CD4-positive, alpha-beta T cell treated with Interleukin-17A for 4 hours (primary cell): ENCODE measurements at places on chromosomes 1 and 21.
A peak's percentile ranks its signal among the peaks of the same experiment; 100 is the strongest.

DNA sequence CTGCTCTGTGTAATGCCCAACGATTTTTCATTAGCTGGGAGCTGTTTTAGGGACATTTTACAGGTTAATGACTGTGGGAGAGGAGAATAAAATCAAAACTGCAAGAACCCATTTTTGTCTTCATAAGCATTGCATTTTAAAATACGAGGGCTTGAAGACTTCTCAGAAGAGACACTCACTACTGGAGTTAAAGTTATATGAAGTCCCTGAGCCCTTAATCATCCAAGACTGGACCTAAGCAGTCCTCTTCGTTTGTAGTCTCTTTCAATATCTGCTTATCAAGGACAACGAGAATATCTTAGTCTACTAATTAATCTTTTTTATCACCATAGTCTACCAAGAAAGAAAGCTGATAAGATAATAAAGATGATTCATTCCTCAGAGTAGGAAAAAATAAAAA is 176.9 kb upstream of the SGIP1 start:
- no peak for DNase-seq

GRCh38 chr1:60153961-60154360 is 80.4 kb upstream of the C1orf87 start:
- DNase-seq, result no peak

- DNase-seq, result no peak
Measured at GRCh38 chr1:94801919-94802546, 18.1 kb upstream of the SLC44A3 start.

- DNase-seq, result no peak
Measured at GRCh38 chr1:238777551-238777950, 608.8 kb upstream of the CHRM3 start.

- no peak for DNase-seq
Measured at GRCh38 chr1:195306281-195306680, 1302.0 kb downstream of the KCNT2 start.

DNA sequence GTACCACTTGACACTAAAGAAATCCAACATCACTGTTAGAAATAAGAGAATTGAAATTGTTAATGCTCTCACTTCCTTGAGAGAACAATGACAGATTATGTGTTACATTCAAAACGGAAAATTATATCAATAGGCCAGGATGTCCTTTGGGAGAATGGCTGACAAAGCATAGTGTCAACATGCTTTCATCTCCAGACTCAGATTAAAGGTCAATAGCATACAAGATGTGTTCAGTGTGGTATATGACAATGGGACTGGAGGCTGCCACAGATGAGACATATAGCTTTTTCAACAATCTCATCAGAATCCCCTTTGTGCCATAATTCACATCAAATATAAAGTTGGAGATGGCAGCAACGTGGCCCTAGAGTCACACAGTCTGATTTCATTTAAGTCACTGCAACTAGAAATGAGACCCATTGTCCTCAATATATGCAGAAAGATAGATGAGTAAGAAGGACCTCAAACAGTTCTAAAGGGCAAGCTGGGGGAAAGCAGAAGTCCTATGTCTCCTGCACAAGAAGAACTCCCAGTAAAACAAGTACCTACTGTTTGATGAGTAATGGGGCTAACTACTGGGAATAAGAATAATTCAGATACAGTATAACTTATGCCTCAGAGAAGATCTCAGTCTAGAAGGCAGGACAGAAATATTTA is 327.9 kb downstream of the TTLL7 start:
- no peak for DNase-seq

DNA sequence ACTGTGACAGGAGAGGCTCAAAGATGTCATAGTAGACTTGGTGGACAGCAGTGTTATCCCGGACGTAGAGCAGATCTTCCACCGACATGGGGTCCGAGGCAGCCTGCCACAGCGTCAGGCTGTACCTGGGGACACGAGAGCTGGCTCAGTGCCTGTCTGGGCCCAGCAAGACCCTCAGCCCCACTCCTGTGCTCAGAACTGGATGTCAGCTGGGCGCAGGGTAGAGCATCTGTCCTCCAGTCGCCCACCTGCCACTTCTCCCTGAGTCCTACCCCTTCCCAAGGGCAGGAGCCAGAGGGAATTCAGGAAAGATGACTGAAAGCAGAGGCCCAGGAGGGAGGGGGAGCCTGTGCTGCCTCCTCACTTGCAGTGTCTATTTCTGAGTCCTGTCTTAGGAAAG is 11.7 kb downstream of the FAM151A start:
- DNase-seq, result no peak

DNA sequence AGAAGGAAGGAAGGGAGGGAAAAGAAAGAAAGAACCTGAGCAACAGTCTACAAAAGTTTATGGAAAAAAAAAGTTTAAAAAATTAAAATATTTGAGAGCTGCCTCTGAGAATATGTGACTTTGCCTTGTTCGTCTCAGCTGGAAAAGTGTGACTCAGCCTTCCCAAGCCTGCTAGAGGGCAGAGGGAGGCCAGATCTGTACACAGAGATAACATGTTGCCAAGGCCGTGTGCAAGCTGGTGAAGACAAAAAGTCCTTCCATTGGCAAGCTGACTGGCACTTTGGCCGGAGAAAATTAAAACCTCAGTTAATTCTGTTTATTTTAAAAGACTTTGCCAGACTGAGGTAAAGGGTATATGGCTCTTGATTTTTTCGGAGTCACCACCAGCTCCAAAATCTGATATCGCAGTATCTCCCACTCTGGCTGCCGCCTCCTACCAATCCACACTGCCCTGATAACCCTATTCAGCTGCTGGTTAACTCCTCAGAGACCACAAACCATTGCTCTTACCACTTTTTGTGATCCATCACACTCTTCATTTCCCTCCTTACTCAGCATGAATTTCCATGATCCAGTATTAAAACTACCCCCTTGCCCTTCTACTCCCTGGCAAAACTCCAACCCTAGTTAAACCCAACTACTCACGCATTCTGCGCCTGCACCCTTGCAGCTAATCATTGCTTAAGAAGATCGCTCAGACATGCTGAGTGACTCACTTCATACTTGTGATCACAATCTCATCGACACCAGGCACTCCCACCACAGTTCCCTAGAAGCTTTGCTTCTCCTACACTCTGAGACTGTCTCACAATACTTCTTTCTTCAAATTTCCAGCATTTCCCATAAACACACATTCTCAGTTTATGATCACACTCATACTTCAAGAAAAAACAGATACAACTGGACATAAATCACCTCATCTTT is 5.7 kb upstream of the PPP1R15B start:
- no peak for DNase-seq

- no peak for DNase-seq
Measured at GRCh38 chr1:217542136-217542777, 88.6 kb downstream of the GPATCH2 start.

DNA sequence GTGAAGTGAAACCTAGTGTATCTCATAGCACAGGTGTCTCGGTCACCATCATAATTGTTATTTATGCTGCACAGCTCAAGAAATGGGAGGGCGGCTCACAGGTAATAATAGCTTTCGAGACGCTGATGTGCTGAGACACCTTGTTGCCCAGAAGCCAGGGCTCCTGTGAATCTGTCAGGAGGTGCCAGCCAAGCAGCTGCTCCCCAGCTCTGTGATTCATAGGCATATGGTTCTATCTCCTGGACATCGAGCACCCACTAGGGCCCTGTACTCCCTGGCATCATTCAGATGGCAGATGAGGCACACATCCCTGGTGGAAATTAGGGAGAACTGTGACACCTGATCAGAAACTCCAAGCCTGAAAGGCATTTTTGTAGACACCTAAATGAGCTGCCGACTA is 53.5 kb downstream of the SYT6 start:
- DNase-seq, result no peak

GRCh38 chr1:106843518-106843917 is 213.0 kb upstream of the PRMT6 start:
- DNase-seq, result no peak

- DNase-seq, result no peak
Measured at GRCh38 chr1:63362073-63362472, 5.4 kb upstream of the ALG6 start.

DNA sequence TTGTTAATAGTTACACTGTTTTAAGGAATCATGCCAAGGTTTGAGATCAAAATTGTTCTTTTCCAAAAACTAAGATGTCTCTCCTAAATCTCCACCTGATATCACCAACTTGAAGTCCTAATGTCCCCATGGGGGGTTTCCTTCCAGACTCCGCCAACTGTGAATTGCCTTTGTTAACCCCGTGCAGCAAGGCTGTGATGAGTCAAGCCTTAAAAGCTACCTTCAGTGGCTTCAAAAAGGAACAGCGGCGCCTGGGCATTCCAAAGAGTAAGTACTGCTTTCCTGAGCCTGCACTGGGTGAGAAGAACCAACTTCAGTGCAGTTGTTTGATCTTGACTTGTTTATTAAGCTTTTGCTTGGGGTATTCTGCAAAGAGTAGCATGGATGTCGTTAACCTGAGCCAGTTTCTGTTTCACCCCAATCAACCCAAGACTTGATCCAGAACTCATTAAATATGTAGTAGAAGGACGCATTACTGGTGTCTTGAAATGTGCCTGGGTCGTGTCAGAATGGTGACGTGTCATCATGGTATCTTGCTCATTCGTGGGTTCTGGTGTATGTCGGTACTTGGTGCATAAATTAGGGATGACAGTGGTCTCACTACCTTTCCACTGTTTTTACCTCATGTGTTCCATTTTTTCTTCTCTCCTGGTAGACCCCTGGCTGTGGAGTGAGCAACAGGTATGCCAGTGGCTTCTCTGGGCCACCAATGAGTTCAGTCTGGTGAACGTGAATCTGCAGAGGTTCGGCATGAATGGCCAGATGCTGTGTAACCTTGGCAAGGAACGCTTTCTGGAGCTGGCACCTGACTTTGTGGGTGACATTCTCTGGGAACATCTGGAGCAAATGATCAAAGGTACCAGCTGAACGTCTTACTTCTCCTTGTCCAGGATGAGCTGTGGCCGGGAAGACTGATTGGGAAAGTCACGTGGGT is 8.7 kb downstream of the ETS2 start:
- DNase-seq, result no peak

DNA sequence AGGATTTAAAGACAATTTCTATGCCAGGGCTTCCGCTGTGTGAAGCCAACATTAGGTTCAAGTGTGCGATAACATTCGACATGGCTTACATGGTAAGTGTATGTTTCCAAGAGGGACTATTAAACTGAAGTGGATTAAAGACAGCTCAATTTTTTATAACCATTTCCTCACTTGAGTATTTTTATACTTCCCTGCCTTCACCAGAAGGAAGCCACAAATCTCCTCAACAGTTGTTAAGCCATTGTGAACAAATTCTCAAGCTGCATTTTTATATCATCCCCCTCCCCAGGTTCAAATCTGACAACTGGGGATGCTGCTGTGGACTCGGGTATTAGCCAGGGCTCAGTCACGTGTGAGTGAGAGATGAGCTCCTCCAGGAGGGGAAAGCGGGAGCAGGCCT is 116.3 kb downstream of the RHOU start:
- no peak for DNase-seq

DNA sequence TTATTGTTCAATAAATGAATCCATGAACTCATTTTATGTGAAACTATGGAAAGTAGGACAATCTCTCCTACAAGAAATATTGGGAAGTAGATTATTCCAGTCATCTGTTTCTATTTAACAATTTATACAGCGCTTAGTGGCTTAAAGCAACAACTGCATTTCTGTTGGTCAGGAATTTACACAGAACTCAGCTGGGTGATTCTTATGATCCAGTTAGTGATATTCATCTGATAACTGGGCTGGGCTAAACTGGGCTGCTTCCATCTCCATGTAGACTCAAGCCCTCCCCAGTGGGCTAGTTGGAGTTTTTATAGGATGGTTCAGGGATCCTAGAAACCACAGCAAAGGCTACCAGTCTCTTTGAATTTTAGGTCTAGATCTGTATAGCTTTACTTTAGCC is 497.9 kb upstream of the NEGR1 start:
- no peak for DNase-seq

GRCh38 chr21:41764558-41765419 is 2.1 kb downstream of the RIPK4 start:
- DNase-seq, result no peak

- DNase-seq, result no peak
Measured at GRCh38 chr1:54945393-54945936, 35.0 kb upstream of the TMEM61 start.

DNA sequence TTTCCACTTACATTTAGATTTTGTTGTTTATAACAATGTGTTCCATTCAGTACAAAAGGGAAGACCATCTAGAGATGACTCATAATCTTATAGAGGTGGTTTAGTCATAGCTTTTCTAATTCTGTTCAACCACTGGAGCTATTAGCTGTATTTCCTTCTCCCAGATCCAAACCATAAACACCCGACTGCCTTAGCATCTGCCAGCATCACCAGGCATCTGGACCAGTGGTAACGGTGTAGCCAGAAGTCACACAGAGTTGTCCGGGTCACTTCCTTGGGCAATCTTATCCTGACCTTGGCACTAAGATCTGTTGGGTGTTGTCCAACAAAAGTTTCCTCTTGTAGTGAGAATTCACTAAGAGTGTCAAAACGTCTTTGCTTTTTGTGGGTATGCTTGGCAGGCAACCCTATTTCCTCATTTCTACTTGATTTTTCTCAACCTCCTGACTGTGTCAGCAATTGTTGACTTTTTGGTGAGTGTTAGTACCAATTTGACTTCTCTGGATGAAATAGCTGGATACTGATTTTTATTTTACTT is 372.1 kb upstream of the B3GALT2 start:
- peak; percentile 13 for DNase-seq

- peak; percentile 45 for DNase-seq
Measured at GRCh38 chr21:43361127-43361492, 65.8 kb downstream of the SIK1 start.

DNA sequence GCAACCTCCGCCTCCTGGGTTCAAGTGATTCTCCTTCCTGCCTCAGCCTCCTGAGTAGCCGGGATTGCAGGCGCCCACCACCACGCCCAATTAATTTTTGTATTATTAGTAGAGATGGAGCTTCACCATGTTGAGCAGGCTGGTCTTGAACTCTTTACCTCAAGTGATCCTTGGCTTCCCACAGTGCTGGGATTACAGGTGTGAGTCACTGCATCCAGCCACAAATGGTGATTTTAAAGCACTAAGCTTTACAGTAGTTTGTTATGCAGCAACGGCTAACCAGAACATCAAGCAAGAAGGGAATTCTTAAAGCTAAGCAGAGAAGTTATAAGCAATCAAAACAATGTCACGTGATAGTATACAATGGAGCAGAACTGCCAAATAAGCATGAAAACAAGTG is 65.7 kb downstream of the NVL start:
- DNase-seq, result no peak

DNA sequence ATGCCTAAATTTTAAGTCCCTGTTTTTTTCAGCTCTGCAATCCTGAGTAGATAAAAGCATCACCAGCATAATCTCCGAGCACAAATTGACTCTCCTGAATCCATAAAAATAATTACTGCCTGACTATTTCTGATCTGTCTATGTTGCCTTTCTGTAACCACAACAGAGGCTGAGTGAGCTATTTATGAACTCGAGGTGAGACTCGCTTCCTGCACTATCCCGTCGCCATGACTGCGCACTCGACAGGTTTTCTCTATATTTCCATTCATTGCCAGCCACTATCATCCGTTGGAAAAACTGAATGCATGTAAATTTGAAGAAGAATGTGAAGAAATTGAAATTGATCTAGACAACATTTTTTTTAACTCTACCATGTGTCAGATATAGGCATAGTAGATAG is 897.2 kb downstream of the ADGRL2 start:
- no peak for DNase-seq

GRCh38 chr1:111833334-111833733 is 77.6 kb downstream of the DDX20 start:
- no peak for DNase-seq

- no peak for DNase-seq
Measured at GRCh38 chr1:214026985-214027384, 39.2 kb downstream of the PROX1 start.

- DNase-seq, result no peak
Measured at GRCh38 chr1:100037656-100037926, 67.8 kb downstream of the SLC35A3 start.

- peak; percentile 27 for DNase-seq
Measured at GRCh38 chr1:204564835-204565234, 48.6 kb downstream of the MDM4 start.
